Activated CD4-positive, alpha-beta T cell treated with anti-CD3 and anti-CD28 coated beads for 1 hour (primary cell): ENCODE measurements at places on chromosomes 7 and 10.

DNA sequence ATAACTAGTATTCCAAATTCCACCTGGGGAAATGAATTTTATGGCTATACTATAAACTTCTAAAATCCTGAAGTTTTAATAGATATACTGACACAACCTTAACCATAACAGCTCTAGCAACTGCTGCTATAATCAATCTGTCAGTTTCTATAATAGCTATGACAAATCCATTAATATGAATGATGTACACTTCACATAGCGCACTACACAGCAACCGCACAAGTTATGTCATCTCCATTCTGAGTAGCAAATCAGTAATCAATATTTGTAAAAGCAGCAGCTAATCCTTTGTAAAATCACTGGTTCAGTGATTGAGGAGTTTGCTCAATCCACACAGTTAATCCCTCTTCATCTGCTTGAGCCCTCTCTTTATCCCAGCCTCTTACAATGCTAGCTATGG lies 105.3 kb downstream of the SKAP2 start:
- no peak for DNase-seq

DNA sequence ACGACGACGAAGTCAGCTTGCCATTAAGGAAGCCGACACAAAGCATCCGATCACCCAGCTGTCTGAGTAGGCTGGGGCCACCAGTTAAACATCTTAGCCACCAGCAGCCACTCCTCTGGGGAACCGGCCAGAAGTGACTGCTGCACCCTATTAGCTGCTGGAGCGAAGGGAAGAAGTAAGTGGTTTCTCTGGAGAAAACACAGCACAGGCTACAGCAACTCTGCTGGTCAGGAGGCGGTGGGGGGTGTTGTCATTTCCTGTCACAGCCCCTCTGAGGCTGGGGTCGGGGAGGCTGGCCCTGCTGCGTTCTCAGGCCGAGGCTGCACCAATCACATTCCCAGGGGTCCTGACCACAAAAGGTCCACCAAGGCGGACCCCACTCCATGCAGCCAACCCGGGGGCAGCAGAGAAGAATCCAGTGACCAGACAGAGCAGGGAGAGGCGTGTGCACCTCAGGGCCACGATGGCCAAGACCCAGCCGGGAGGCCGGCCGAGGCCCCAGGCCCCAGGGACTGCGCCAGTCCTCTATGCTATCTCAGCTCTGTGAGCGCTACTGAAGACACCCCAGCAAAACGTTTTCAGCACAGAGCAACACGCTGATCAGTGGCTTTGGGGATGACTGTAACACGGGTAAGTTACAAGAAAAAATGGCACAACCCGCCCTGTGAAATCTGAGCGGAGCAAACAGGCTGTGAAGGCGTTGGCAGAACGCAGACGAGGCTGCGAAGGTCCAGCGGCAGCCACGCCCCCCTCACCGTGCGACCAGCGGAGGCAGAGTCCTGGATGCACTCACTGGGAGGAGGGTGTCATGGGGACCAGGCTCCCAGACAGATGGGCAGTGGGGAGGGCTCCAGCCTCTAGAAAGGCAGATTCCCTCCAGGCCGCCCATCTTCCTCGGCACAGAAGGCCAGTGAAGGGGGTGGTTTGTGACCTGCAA lies 24.8 kb downstream of the STK32C start:
- DNase-seq = no peak

DNA sequence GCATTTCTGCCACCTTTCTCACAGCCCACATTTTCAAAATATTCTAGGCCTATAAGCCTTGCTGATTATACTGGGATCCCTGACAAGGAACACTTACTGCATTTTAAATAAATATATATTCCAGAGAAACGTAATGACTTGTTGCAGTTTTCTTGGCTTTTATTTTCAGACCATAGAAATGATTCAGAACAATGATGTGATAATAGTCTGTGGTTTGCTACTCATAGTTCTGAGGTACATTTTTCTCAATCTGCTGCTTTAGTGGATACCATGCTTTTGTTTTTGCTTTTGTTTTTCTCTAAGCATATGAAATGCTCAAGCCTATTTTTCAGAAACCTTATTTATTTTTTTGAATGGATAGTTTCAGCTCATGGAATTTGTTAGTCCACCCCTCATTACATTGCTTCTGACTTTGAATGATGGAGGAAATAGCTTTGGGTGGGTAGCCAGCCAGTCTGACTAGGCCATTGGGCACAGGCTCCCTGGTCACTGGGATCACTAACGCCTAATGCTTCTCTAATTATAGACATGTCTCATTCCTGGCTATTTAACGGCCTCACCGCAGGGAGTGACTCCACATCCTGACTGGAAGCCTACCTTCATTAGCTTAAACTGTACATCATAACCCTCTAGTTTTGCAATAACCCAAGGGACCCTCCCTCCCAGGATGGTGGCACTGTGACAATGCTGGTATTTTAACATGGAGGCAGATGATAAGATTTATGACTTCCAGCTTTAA lies 66.1 kb downstream of the MBL2 start:
- DNase-seq = no peak

- no peak for DNase-seq
These were observed 173.1 kb upstream of the LRRTM3 start for GRCh38 chr10:66752714-66753113.

DNA sequence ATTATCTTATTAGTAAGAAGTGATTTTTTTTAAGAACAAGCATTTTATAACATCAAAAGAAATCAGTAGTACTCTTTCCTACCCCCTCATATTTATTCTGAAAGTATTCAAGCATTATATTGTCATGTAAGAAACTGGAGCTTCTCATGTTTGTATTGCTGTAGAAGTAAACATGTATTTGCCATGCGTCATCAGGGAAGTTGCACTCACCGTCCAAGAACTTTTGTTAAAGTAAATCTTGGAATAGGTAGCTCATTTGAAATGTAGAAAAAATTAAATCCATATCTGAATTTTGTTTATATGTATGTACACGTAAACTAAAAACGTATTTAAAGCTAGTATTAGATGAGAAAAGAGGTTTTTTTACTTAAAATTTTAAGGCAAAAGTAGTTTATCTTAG lies 96.8 kb downstream of the PTEN start:
- DNase-seq = no peak

- DNase-seq = no peak
These were observed 78.2 kb downstream of the CCSER2 start for GRCh38 chr10:84406561-84406960.

DNA sequence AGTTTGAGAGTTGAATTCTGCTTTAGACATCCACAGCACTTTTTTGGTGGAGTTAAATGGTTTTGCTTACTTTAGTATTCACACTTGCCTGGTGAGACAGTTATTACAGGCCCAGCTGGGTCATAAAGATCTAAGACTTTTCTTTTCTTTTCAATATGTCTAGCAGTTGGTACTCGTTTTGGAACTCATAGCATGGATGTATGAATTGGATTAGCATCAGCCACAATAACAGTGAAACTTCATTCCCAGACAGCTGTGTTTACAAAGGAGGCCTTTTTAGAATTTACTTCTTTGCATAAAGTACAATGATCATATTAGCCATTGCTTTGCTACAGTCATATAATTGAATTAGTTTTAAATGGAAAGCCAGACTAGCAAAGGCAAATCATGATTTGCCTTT lies 168.4 kb upstream of the DKK1 start:
- no peak for DNase-seq

DNA sequence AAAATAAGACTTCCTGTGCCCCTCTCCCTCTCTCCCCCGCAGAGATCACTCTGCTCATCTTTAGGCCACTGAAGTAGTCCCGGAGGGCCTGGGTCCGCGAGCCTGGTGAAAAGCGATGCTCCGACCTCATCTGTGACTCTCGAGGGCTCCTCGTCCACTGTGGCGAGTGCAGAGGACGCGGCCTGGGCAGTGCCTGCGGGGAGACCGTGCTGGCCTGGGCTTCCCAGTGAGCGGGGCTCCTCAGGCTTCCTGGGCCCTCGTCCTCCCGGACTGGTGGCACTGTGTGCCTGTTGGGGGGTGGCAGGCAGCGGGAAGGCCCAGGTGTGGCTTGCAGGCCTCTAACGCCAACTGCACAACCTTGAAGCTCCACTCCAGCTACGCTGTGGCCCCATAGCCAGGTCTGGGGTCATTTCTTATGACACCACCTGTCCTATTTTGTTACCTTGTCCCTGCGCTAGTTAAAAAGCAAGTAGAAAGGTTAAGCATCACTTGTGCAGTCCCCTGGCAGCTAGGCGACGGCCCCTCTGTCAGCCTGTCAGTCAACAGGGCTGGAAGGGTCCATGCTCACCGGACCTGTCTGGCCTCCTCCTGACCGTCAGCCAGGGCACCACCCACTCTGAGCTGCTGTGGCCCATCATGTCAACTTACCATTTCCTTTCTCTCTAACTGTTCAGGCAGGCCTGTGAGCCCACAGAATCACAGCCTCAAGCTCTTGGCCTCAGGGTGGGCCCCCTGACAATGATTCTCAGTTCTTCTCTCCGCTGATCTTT lies 20.5 kb downstream of the MNX1 start:
- DNase-seq = no peak

GRCh38 chr7:150507947-150508602 lies 6.6 kb upstream of the GIMAP7 start:
- DNase-seq = no peak

GRCh38 chr7:33869176-33869575 lies 36.2 kb upstream of the BMPER start:
- DNase-seq = no peak

DNA sequence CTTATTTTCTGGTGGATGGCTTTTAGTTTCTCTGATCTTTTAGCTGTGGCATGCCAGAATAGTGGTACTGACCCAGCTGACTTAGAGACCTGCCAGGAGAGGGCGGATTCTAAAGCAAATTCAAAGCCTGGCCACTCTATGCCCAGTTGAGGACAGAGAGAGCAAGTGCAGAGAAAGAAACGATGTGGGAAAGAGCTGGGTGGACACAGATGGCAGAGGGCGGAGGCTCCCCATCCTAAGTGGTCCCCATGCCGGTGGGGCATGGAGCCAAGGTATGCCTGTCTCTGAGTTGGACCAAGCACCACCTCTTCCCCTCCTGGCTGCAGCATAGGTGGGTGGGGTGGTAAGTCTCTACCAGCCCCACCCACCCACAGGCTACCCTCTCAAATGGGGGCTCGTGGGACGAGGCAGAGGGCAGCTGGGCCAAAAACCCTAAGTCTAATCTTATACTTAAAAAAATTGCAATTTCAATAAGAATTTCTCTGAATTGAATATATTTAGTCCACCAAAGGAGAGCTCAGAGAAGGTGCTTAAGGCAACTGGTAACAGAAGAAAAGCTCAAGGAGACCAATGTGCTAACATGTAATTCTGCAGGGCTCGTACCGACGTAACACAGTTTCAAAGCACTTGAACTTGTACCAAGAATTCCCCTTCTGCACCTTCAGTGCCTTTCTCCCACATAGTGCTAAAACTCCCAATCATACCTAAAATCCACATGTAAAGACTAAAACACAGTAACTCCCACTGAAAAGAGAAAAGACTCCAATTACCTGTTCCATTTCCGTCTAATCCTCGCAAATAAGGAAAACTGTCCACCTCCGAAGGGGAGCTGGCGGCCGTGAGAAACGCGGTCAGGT lies 85.7 kb upstream of the NMT2 start:
- DNase-seq = no peak

GRCh38 chr10:100888957-100889356 lies 23.8 kb upstream of the SLF2 start:
- DNase-seq = no peak

GRCh38 chr7:23235813-23236221 lies 10.8 kb upstream of the GPNMB start:
- DNase-seq = no peak

GRCh38 chr10:96188421-96188820 lies 58.3 kb downstream of the ZNF518A start:
- DNase-seq = no peak

DNA sequence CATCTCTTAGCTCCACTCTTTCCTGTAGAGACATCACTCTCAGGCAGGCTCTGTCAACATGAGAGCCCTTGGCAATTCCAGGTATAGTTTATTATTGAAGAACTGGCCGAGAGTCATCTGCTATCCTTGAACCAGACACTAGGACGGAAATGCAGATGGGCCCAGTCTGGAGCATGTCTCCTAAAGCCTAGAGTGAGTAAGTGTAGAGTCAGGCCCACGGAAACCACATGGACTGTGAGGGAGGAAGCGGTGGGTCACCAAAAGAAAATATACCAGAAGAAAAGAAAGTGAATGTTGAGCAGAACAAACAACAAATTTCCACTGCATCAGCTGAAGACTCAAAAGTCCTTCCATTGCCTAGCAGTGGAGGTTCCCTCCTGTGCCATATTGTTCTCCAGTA lies 15.7 kb upstream of the RELN start:
- no peak for DNase-seq
